Fibroblast of skin of right biceps (primary cell): ENCODE measurements at places on chromosomes 13 and 19.
A peak's percentile ranks its signal among the peaks of the same experiment; 100 is the strongest.

- DNase-seq, result no peak
These were observed 85.6 kb downstream of the RXFP2 start for GRCh38 chr13:31824705-31825517.

DNA sequence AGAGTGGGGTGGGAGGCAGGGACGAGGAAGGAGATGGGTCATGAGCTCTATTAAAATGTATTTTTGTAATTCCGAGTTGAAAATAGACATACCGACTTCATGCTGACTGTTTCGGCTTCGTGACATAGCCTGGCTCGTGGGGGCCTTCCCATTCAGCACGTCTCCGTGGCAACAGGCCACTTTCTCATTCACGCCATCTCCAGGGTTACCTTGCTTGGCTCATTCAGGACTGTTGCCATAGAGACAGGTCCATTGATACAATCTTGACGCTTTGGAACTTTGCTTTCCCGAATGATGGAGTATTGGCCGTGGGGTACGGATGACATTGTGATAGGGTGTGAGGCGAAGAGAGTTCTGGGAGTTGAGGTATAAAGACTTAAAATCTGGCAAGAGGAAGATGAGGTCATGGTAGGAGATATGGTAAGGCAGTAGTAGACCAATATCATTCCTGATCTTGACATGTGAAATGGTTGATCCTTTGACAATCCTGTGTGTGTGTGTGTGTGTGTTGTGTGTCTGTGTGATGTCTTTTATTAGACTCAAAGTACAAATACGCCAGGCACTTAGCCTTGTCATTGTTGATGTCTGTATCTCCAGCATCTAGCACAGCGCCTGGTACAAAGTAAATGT is 97.3 kb downstream of the CACNA1A start:
- DNase-seq, result no peak

GRCh38 chr13:55661505-55661904 is 1479.2 kb upstream of the PRR20A start:
- DNase-seq, result no peak

GRCh38 chr13:77492982-77493381 is 42.5 kb upstream of the SCEL start:
- no peak for DNase-seq

DNA sequence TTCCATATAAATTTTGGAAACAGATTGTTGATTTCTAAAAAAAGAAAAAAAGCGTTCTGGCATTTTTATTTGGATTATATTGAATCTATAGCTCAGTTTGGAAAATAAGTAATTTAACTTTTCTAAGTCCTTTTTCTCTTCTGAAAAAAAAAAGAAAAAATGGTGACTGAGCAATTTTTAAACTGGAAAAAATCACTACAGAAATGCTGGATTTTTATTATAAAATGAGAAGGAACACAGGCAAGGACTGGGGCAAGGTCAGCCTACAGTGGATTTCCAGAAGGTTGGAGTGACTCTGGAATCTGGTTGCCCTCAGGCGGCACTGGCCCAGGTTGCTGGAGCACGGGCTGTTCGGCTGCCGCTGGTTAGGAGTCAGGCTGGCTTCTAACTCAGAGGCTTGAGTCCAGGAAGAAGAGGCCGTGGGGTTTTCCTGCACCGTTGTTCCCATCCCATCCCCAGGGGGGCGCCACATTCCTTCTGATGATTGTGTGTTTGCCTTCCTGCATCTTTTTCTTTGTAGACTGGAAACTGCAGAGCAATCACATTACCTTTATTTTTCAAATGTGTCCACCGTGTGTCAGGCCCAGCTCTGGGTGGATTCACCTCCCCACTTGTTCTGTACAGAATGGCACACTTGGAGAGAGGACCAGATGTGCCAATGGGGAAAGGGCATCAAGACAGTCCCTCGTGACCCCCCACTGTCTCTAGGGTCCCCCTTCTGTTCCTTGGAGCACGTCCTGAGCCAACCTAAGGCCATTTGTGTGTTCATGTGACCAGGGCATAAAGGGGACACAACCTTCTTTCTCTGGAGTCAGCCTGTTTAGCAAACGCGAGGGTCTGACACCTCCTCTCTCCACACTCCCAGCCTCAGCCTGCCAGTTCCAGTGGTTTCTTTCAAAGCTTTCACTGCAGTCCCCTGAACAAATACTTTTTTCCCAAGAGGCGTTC is 44.5 kb upstream of the GTF3A start:
- DNase-seq, result peak; percentile 45

DNA sequence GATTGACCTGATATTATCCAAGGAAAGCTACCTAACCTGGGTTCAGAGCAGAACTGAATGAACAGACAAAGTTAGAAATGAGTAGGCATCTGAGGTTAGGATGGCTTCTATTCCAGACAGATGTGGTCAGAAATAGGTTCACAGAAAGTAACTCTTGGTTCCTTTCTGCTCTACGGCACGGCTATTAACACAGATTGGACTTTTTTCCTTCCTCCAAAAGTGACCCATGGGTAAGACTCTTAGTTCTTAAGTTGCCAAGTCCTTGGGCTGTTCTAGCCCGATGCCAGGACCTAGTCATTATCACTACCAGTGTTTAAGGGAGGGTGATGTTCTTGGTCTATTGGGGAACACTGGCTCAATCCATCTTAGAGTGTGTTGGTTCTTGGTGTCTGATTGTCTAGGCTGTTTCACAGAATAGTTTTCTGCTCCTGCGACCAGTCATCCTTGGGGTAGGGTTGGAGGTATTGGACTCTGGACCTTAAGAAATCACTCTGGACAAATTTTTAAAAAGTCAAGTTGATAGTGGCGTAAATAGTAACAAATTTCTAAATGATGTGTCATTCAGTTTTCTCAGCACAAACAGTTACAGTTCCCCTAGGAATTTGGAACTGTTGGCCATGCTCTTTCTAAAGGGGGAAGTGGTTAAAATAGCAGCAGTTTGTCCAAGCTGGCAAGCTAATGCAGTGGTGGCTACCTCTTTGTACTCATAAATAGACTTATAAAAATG is 60.1 kb upstream of the MYCBP2 start:
- peak; percentile 79 for DNase-seq

DNA sequence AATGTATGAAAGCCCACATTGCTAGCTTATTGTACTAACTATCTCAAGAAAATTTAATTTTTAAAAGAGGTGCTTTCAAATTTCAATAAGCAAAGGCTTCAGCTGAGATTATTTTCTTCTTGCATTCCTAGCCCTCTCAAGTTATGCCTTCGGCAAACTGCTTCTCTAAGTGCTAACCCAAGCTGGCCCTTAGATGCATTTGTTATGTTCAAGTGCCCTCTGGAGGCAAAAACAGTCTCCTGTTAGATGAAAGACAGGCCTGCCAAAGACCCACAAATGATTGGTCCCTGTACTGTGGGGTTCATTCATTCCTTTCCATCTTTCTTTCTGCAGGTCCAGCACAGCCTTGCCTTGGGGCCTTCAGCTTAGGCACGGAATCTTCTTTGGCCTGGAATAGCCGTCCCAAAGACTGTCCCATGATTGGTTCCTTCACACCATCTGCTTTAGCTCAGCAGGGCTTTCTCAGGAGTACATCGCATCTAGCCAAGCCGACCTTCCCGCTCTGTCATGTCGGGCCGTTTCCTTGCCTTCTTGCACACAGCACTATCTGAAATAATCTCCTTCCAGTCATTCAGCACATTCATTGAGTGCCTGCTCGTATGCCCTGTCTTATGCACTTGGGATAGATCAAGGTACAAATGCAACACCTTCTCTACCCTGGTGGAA is 26.4 kb upstream of the TPTE2 start:
- DNase-seq, result peak; percentile 37

- DNase-seq, result no peak
These were observed 43.3 kb upstream of the RNF113B start for GRCh38 chr13:98220271-98220791.

DNA sequence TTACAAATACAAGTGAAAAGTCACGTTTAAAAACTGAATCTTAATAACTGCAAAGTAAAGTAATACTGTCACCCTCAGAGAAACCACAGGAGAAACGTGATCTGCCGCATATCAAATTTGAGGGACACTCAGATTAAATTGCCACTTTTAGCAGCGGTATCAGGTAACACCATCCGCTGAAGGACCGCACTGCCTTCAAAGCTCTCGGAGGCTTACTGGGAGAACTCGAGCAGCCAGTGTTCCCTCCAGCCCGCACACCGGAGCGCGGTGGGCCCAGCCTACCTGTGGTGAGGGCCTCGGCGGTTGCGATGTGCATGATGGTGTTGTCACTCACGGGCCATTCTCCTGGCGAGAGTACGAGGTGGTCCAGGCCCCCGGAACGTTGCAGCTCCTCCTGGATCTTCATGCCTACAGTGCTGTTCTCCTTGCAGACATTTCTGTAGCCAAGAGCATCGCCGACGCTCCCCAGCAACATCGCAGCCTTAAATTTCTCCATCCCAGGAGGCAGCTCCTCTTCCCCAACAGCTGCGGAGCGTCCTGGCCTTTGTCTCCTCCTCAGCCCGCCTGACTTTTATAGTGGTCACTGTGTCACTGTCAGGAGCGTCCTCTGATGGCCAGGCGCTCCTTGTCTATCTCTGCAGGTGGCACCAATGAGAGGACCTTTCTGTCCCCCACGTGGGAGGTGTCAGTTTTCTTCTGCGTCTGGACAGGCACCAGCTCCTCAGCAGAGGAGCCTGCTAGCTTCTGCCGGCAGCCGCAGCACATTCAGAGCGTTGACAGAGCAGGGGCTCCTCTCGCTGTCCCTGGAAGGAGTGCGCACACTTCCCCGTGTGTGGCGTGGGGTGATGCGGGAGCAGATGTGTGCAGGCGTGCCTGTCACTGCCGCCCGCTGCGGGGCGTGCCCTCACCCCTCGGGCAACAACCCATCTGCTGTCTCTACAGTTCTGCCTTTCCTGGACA is at the start of gene ADPRHL1:
ADPRHL1 (minus strand) TSS at position 547 of the 960 bp plus-strand sequence; CDS start at position 496, 51 bp downstream.
- DNase-seq, result peak; percentile 15

DNA sequence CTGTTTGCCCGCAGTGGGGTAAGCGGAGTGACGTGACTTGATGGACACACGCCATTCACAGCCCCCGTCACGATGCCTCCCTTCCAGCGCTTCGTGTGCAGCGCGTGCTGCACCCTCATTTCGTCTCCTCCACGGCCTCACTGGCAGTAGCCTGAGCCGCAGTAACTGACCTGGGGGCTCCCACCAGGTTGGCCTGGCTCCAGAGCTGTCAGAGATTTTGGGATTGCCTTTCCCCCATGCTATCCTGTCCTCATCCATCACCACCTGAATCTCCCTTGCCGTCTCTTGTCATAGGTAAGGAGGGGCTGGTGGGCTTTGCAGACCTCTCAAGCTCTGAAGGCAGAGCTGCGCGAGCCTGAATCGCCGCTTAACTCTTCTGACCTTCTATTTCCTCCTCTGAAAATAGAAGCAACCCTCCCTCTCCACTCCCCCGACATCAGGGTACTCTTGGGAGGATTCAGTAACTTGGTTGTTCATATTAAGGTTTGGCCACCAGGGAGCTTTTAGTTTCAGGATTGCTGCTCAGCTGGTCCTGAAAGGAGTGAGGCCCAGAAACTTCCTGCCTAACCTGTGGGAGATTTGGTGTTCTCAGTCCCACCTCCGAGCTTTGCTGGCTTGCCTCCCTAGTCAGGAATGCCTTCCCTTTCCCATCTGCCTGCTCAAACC is 27.9 kb downstream of the SIGLEC5 start:
- DNase-seq, result no peak

DNA sequence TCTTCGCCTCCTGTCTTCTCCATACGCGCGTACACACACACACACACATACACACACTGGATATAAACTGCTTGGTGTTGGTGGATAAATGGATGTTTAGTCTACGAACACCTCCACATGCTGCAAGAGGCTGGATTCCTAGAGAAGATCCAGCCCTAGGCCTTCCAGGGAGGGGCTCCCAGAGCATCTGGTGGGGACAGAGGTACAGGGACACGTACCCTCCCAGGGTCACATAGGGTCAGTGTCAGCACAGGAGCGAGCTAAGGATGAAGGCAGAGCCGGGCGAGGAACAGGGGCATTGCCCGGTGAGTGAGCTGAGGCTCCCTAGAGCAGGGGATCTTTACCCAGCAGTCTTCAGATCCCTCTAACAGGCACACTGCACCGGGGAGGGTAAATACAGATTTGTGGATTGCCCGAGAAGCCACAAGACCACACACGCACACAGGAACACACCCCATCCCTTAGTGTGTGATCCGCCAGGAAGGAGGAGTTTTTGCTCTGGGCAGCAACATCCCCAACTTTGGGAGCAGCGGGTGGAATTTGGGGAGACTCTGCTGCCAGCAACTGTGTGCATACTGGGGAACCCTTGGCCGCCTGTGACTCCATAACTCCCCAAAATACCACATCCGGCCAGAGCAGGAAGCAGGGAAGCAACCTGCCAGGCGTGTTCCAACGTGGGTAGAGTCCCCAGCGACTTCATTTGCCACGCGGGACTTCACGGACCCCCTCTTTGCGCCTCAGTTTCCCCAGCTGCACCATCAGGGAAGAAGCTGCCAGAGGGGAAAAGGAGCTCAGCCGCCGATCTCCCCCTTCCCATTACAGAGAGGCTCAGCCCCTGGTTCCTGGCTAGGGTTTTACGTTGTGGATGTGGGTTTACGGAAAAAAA is 5.8 kb upstream of the TLE2 start:
- DNase-seq, result peak; percentile 68

DNA sequence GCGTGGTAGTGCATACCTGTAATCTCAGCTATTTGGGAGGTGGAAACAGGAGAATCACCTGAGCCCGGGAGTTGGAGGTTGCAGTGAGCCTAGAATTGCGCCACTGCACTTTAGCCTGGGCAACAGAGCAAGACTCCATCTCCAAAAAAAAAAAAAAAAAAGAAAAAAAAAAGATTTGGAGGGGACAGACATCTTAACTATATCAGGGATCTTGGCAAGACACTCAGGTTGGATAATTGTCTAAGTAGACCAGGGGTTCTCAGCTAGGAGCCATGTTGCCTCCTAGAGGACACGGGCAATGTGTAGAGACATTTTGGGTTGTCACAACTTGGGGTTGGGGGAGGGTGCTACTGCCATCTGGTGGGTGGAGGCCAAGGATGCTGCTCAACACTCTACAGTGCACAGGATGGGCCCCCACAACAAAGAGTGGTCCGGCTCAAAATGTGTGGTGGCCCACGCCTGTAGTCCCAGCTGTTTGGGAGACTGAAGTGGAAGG is 1.9 kb upstream of the ZNF580 start:
- DNase-seq, result peak; percentile 51

DNA sequence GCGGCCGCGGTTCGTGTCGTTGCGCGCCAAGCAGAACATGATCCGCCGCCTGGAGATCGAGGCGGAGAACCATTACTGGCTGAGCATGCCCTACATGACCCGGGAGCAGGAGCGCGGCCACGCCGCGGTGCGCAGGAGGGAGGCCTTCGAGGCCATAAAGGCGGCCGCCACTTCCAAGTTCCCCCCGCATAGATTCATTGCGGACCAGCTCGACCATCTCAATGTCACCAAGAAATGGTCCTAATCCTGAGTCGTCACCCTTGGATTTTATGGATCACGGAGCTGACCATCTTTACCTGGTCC is 475 bp downstream of the MRPL57 start:
- DNase-seq, result no peak

DNA sequence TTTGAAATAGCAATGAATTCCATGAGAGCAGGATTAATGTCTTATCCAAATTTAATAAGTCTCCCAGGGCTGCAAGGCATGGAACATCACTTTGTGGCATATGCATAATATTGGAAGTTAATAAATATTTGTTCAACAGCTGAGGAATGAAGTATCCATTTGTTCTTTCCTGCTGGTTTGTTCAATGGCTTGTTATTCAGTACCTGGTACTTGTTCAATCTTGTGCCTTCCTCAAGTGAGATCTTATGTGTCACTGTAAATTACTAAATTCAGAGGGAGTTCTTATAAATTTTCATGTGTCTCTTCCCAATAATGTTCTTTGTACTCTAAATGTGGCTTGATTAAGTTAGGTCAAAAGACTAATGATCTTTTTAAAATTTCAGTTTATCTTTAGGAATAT is 1105.5 kb upstream of the SPRY2 start:
- DNase-seq, result no peak

GRCh38 chr13:54750521-54750920 is 1721.9 kb downstream of the OLFM4 start:
- no peak for DNase-seq
